Smooth muscle cell of trachea (primary cell): ENCODE measurements at places on chromosomes 6 and 20. TPM values are rescaled to one million over a fixed set of nuclear protein-coding genes. Genes with fewer than 3 reads are reported as not detected.

The CDSN gene
- not detected in 2 replicates for total RNA-seq

The NEDD9 gene
- total RNA-seq: 0.66 and 0.73 TPM in 2 replicates

The RFX6 gene
- total RNA-seq: not detected in 2 replicates

The POPDC3 gene
- 14.3 and 22.5 TPM in 2 replicates for total RNA-seq

The ADTRP gene
- total RNA-seq: 1.0 and 2.3 TPM in 2 replicates

The UBD gene
- total RNA-seq: 0.66 TPM in 1 of 2 replicates, not detected in the other

The CFB gene
- total RNA-seq: 24.1 and 45.0 TPM in 2 replicates

The TMEM74B gene
- total RNA-seq: 0.15 TPM in 1 of 2 replicates, not detected in the other

The DUSP15 gene
- total RNA-seq: 0.33 TPM in 1 of 2 replicates, not detected in the other

The SPINT3 gene
- total RNA-seq: not detected in 2 replicates

The SLC32A1 gene
- total RNA-seq: not detected in 2 replicates

The DACT2 gene
- total RNA-seq: not detected in 2 replicates

The C20orf202 gene
- under 0.01 TPM in 2 replicates for total RNA-seq

The RNF182 gene
- 2.3 and 3.8 TPM in 2 replicates for total RNA-seq

The PDE7B gene
- total RNA-seq: 45.7 and 48.1 TPM in 2 replicates

The MRPS18B gene
- 56.9 and 72.3 TPM in 2 replicates for total RNA-seq

The WFDC12 gene
- not detected in 2 replicates for total RNA-seq

The ADGB gene
- not detected in 2 replicates for total RNA-seq

The RIPOR2 gene
- 0.15 and 0.83 TPM in 2 replicates for total RNA-seq

The DEFB128 gene
- total RNA-seq: not detected in 2 replicates

The HSPA12B gene
- 2.6 and 5.1 TPM in 2 replicates for total RNA-seq

The TGM3 gene
- under 0.01 TPM in 1 of 2 replicates, not detected in the other for total RNA-seq

The SLC35D3 gene
- not detected in 2 replicates for total RNA-seq
